ENCODE measurements at places on chromosomes 5 and 9.
A peak's percentile ranks its signal among the peaks of the same experiment; 100 is the strongest.

DNA sequence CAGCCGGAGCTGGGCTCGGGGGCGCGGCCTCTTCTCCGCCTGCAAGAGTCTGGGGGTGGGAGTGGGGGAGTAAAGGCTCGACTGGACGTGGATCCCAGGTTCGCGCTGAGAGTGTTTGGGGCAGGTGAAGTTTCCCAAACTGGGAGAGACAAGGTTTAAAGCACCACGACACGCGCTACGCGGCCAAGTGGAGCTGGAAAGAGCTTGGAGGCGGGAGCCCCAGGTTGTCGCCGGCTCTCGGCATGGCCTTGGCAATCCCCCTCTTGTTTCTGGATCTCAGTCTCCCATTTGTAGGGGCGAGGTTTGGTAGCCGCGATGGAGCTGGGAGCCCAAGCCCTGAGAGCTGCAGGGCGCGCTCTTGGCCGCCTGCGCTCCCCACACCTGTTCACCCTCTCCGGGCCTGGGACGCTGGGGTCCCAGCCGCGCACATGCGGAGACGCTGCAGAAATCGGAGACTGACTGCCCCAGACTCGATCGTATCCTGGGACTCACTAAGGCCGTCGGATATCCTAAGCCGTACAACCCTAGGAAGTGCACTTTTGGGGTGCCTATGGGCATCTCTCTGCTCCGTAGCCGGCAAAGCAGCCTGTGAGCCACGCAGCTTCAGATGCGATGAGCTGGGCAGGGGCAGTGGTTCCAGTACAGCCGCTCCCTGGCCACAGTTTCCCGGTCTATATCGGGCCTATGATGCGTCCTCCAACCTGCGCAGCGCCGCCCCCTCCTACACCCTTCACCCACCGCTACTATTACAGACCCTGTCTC, 937 bp downstream of the TMOD1 start:
- DNase-seq: no peak

GRCh38 chr9:20725675-20726074, 41.6 kb downstream of the FOCAD start:
- no peak for DNase-seq

- DNase-seq: no peak
These were observed 55.4 kb downstream of the TIMD4 start for GRCh38 chr5:156907667-156908066.

GRCh38 chr5:83428126-83428525, 43.4 kb upstream of the VCAN start:
- no peak for DNase-seq

DNA sequence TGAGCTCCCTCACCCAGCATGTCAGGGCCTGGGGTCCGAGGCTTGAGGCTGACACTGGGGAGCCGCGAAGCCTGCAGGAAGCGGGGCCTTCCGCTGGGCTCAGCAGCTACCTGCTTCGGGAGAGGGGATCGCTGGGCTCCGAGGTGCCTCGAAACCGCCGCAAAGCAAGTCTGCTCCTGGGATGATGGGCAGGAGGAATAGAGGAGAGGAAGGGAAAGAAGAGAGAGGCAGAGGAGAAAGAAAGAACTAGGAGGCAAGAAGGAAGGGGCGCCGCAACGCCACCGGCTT, 1.5 kb upstream of the PRDM12 start:
- DNase-seq: no peak

GRCh38 chr5:33981408-33982162, 2.9 kb downstream of the SLC45A2 start:
- DNase-seq: no peak

DNA sequence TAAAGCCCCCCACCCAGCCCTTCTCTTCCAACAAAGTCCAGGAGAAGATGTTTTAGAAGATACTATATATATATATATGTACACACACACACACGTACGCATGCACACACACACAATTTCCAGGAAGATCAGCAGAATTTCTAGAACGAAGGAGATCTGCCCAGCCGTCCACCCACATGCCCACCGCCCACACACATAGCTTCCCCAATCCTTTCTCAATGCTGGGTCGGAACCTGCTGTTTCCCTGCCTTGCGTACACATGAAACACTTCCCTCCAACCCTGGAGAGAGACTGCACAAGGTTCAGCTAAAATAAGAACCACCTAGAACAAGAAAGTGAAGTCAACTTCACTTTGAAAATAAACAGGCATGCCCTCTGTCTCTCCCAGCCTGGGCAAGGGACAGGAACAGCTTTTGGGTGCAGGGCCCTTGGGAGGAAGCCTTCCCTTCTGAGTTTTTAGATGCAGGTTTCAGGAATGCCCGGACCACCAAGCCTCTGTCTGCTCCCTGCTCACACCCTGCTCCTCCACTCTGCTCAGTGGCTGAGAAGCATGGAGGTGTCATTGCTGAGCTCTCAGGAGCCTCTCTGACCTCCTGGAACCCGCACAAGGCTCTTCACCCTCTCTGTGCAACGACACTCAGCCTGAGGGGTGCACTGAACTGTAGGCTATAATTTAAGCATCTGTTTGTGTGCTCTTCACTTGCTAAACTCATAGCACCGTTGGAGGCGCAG, 149.4 kb downstream of the C5orf15 start:
- DNase-seq: no peak

DNA sequence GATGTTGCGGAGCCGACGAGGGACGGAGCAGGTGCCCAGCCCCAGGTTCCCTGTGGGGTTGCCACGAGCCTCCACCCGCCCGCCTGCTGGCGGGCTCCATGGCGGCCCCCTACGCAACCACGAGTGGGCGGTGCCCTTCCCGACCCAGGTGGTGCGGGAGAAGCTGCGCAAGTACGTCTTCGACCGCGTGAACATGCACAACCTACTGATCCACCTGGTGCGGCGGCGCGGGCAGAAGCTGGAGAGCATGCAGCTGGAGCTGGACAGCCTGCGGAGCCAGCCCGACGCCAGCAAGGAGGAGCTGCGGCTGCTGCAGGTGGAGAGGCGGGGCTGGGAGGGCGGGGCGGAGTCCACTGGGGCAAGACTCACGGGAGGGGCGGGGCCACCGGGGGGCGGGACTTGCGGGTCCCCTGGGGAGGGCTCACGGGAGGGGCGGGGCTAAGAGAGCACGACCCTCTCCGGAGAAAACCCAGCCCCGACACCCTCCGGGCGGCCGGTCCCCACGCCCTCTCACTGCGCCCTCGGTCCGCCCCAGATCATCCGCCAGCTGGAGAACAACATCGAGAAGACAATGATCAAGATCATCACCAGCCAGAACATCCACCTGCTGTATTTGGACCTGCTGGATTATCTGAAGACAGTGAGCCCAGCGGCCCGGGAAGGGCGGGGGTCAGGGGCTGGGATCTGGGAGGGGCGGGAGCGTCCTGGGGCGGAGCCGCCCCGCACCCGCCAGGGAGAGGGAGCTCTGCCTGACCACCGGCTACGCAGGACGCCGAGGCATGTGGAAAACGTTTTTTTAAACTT, 3.9 kb downstream of the CCDC183 start:
- DNase-seq: peak; percentile 77

- DNase-seq: no peak
These were observed 52.6 kb downstream of the HINT1 start for GRCh38 chr5:131112424-131112823.

- DNase-seq: peak; percentile 86
These were observed 31.6 kb downstream of the ANXA2R start for GRCh38 chr5:43008363-43009153.

DNA sequence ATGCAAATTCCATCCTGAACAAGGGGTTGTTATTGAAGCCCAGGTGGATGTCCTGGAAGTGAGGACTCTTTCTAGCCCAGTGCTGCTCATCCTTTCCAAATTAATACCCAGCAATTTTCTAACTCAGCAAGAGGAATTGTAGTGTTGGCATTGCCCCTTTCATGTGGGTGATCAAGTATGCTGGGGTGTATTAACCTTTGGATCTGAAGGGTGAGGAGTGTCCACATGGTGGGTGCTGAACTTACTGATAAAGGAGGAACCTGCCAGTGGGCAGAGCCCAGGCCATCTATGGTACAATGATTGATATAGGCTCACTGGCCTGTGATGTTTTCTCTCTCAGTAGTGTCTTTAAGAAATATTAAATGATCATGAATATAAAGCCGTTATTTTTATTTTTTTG, 210.1 kb downstream of the NTRK2 start:
- no peak for DNase-seq

DNA sequence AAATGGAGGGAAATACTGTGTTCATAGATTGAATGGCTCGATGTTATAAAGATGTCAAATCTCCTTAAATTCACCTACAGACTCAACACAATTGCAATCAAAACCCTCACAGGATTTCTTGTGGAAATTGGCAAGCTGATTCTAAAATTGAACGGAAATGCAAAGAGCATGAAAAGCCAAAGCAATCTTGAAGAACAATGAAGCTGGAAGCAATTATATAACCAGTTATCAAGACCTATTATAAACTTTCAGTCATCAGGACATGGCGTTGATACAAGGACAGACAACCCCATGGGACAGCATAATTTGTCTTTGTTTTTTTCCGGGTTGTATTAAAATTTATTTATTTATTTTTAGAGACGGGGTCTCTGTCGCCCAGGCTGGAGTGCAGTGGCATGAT, 53.5 kb upstream of the OTULINL start:
- DNase-seq: no peak

DNA sequence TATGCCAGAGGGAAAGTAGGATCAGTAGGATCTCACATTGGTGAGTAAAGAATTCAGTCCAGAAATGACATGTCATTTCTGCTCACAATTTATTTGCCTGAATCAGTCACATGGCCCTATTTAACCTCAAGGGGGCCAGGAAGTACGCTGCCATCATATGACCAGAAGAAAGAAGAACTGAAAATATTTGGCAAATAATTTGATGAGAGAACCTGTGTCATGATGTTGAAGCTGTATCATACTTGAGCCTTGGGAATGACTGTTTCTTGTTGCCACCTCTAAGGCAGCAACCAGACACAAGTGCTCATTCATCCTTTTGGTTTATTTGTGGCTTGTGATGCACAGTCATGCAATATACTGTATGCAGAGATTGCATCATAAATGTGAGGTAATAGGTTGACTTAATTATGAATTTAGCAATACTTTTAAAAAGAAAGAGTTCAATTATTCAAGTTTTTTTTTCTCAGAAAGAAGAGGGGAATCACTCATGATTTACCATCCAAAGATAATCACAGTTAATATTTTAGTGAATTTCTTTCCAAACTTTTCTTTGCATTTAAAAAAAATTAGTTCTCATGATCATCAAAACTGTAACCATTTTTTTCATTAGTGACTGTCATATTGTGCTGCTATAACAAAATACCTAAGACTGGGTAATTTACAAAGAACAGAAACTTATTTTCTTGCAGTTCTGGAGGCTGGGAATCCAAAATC, 8.2 kb upstream of the ZFYVE16 start:
- DNase-seq: no peak

DNA sequence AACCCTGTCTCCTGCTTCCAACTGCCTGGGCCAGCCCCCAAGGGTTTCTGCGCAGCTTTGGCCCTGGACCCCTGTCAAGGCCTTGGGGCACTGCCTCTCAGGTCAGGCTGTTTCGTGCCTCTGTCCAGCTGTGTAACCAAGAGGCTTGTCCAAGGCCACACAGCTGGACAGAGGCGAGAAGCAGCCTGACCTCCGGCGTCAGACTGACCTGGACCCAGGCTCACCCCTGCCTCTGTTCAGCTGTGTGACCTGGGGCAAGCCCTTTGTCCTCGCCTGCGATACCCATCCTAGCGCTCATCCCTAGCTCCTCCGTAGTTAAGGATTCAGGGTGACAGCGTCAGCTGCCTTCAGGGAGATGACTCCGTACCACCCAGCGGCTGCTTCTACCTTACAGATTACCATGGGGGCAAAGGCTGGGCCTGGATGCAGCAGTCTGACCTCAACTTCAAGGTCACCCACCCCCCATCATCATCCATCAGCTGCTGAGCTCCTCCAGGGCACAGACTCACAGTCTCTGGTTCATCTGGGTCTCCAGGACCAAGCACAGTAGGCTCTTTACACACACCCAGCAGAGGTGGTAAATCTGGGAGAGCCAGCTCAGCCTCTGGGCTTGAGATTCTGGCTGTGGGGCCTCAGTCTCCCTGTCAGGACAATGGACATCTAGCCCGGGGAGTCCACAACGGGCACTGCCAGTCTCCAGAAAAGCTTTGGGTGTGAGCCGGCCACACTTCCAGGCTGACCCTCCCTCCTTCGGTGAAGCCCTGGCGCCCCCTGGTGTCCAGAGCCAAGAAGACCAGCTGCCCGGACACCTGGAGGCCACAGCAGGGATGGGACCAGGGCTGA, 7.9 kb downstream of the AK1 start:
- peak; percentile 48 for DNase-seq

DNA sequence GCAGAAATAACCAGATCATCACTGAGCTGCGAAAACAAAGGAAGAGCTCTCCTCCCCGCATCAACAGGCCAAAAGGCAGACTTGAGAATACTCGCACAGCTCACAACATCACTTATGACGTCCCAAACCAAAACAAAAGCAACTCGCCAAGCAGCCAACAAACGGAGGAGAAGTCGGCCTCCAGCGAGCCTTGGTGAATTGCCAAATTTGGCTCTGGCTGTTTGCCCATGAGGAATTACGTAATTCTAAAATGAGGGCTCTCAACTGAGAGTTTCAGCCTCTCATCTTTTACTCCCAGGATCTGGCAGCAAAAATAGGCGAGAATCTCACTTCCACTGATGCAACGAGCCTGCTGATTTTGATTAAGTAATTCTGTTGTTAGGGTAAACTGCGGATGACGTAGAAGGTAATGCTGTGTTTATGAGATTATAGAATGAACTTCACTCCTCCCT, 51.7 kb upstream of the SEMA6A start:
- DNase-seq: peak; percentile 85

DNA sequence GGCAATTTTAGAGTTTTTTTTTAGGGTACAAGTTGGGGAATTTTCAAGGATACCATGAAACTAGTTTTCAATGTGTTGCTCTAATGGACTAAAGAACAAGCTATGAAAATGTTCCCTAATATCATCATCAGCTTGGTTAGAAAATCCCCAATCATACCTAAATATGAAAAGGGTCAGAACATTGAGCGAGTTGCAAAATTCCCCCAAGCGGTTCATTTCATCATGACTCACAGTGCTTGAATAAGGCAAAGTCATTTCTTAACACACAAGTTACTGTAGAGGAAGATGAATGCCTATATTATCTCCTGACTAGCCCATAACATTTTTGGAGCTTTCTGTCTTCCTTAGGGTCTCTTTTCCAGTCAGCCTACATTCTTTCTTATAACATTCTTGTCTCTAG, 62.7 kb downstream of the ST8SIA4 start:
- DNase-seq: no peak

DNA sequence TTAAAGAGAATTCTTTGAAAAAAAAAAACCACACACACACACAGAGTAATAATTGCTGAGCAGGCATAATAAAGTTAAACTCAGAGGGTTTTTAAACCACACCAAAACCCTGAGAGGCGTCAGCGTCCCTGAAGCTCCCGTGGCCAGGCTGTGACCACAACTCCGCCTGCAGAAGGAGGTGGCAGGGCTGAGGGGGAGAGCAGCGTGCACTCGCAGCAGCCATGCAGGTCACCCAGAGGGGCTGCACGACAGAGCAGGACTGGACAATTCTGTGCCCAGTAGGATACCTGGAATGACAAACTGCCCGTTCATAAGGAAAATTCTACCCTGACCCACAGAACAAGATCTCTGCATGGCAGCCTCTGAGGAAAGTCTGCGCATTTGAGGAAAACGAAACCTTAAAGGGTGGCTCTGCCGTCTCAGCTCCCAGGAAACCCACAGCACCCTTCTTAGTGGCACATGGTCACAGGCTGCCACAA, 44.0 kb downstream of the ROR2 start:
- no peak for DNase-seq

- peak; percentile 76 for DNase-seq
These were observed 16.8 kb downstream of the NIPAL4 start for GRCh38 chr5:157476702-157477408.

- no peak for DNase-seq
These were observed 15.0 kb downstream of the LPCAT1 start for GRCh38 chr5:1508659-1509290.

GRCh38 chr9:81955625-81956024, 12.3 kb downstream of the SPATA31D3 start:
- DNase-seq: no peak

Measured in putamen (tissue), 1 donor.